Activated naive CD8-positive, alpha-beta T cell treated with anti-CD3 and anti-CD28 coated beads, Interleukin-2, amount 10 ng/mL, durations not matched to agents 7 days and 5 days (primary cell): ENCODE measurements at places on chromosomes 3 and 15. TPM values are rescaled to one million over a fixed set of nuclear protein-coding genes. Genes with fewer than 3 reads are reported as not detected.

The CHRNA5 gene
- 1.2 TPM for total RNA-seq

The CRABP1 gene
- not detected for total RNA-seq

The SERPINI2 gene
- not detected for total RNA-seq

The ONECUT1 gene
- total RNA-seq: not detected

The LIPC gene
- 7.4 TPM for total RNA-seq

The MAP6D1 gene
- total RNA-seq: 1.6 TPM

The PRR20G gene
- not detected for total RNA-seq

The ZBED2 gene
- 1.9 TPM for total RNA-seq

The OXTR gene
- total RNA-seq: 0.42 TPM

The NMB gene
- 1.1 TPM for total RNA-seq

The EXD1 gene
- not detected for total RNA-seq

The DUSP7 gene
- 31.3 TPM for total RNA-seq

The MYO5C gene
- total RNA-seq: 1.9 TPM

The DYNLT2B gene
- 18.9 TPM for total RNA-seq

The CPEB1 gene
- 0.58 TPM for total RNA-seq

The BOC gene
- total RNA-seq: not detected

The FETUB gene
- not detected for total RNA-seq

The ADGRG7 gene
- not detected for total RNA-seq

The ACSBG1 gene
- not detected for total RNA-seq

The BCL2A1 gene
- total RNA-seq: 33.6 TPM

The RETNLB gene
- total RNA-seq: not detected

The GPR156 gene
- total RNA-seq: not detected

The FGD5 gene
- 0.17 TPM for total RNA-seq

The ITPR1 gene
- 76.2 TPM for total RNA-seq

The ZDHHC3 gene
- total RNA-seq: 51.1 TPM

The WWTR1 gene
- 0.55 TPM for total RNA-seq

The CACNA2D3 gene
- not detected for total RNA-seq

The PP2D1 gene
- not detected for total RNA-seq

The CD200R1 gene
- 11.6 TPM for total RNA-seq

The ARHGAP31 gene
- total RNA-seq: 1.7 TPM

The ISLR gene
- not detected for total RNA-seq

The CHRM5 gene
- total RNA-seq: not detected
